ENCODE measurements at places on chromosomes 16 and 17.

DNA sequence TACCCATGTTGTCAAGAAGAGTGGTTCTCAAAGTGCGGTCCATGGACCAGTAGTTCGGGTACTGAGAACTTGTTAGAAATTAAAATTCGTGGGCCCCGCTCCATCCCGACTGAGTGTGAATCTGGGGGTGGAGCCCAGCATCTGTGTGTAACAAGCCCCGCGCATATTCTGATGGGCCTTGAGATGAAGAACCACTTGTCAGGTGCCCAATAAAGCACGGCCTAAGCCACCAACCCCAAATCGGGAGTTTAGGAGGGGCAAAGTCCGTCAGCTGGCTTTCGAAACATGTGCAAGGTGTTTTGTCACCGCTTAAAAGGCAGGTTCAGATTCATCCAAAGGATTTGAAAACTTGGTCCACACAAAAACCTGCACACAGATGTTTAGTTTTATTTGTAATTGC lies 29.5 kb downstream of the PSMD12 start:
- no peak for DNase-seq

DNA sequence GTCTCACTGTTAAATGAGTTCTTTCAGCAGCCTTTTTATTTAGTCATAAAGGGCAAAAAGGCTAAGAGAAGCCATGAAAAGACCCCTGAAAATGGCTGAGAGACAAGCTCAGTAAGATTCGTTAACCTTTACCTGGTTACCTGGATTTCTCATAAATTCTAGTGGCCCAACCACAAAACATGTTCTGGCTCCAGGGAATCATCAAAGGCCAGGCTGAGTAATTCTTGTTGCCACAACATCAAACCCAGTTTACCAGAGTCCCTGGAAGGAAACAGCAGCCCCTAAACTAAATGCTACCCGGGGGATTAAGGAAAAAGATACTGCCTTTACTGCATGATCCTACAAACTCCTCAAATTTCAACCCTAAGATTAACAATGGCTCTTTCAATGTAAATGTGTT lies 15.8 kb downstream of the CYTH1 start:
- DNase-seq: no peak

DNA sequence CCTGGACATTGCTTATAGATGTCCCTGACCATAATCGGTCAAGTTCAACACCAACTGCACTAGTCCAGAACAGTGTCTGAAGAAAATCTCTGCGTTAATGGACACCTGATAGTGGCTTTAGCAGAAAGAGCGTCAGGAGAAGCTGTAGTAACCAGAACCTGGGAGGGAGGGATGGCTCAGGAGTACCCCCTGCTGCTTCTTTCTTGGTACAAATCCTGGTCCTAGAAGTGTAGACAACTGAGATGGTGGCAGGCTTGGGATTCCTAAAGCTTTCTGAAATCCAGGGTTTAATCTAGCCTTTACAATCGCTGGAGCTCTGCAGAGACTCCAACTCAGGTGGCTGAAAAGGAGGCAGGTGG lies 5.4 kb downstream of the MAP3K14 start:
- no peak for DNase-seq

GRCh38 chr17:55289978-55290377 lies 25.2 kb downstream of the HLF start:
- DNase-seq: no peak

- no peak for DNase-seq
Observed at GRCh38 chr17:30375661-30376060, 3.1 kb upstream of the CPD start.

Measured in NCI-H524 treated with DMSO at 0.1 percent for 48 hours (cell line).